ENCODE measurements at places on chromosomes 16 and 17.

DNA sequence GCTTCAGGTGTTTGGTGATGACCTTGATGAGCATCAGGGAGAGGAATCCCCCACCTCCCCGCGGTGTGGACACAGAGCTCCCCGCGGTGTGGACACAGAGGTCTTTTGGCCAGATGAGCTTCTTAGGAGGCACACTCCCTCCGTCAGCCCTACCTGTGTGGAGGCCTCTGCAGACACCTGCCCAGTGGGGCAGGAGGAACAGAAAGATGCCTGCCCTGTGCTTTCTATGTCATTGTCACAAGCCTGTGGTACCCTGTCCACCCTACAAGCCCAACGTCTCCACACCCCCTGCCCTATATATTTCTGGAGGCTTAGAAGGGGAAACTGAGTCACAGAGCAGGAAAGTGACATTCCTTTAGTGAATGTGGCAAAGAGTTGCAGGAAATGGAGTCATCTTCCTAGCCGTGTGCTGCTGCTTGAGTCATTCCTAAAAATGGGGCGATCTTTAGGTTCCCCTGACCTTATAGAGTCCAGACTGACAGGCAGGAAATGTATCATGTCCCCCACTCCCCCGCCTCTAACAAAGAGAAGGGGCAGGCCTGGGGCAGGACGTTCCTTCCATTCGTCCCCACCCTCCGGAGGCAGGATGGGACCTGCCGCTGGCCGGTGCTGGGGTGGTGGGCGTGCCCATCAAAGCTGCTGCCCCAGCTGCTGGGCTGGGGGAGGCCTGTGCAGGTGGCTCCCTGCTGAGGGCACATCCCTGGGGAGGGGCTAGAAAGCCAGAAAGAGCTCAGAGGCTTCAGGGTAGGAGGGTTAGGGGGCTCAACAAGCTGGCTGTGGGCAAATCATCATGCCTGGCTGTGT, 1.0 kb upstream of the C16orf74 start:
- DNase-seq = no peak

GRCh38 chr17:77140878-77141767, at the start of gene SEC14L1:
Gene SEC14L1 (plus strand): TSS chr17:77140969. CDS start chr17:77143597, 2,628 bp downstream.
- peak; percentile 68 for DNase-seq

GRCh38 chr16:4847774-4848587, 700 bp downstream of the UBN1 start:
- peak; percentile 67 for DNase-seq

GRCh38 chr17:77508047-77508715, 367.4 kb downstream of the SEC14L1 start:
- DNase-seq = no peak

DNA sequence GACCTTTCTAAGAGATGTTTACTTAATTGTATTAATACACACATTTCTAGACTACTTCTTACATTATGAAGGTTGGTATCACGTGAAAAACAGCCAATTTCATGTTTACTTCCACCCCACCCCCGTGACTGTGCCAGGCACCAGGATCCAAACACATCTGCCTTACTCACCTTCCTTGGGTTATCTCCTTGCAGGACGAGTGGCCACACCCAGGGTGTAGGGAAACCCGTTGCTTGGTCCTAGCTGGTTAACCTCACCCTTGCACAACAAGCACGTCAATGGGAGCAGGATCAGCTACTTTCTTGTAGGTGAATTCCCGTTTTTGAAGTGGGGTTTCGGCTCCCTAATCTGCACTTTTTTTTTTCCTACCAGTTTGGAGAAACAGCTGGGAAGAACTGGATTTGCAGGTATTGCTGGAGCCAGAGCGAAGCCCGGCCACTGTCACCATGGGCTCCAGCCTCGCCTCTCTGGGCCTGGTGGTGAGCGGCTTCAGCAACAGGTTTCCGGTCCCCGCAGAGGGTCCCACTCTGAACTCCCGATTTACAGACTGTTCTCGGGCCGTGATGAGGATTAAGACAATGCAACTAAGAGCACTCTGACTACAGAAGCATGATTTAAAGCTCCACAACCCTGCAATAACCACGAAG, 2.1 kb upstream of the UBB start:
- no peak for DNase-seq

DNA sequence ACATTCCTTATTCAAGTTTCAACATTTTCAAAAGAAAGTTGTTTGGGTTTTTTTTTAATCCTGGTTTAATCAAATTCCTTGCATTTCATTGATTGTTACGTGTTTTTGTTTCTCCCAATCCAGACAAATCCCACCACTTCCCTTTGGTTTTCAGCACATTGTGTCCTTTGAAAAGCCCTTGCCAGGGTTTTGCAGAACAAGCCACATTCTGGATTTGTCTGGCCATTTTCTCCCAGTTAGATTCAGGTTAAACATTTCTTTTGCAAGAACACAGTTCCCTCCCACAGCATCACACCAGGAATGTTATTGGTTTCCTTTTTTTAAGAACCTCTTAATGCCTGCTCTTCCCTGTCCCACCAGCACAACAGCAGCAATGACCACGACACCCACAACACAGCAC, 278.0 kb upstream of the SALL1 start:
- DNase-seq = no peak

DNA sequence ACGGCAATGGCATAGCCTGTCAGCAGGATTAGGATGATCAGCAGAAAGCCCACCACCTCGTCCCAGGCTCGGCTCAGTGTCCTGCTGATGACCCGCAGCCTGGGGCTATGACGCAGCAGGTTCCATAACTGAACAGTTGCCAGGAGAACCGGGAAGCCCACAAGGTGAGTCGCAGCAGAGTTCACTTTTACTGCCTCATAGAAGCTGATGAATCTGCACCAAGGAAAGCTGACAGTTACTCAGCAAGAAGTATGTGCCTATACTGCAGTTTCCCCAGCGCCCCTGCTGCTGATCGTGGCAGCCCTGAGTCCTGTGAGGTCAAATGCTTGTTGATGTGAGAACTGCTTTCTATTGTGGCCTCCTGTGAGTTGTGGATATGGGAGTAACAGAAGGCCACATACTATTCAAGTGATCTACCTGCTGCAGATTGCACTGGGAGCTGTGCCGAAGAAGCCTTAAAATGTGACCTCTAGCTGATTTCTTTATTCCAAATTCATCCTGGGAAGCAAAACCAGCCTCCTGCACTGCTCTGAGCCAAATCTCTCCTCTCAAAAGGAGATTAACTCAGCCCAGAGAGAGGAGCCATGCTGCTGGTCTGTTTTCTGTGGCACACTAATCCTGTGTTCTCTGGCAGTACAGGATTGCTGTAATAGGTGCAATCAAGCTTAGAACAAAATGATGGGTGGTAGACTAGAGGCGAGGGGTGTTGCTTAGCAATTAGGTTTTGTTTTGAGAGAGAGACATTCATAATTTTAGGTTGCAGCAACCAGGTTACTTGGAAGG, 38.8 kb downstream of the IST1 start:
- DNase-seq = no peak

GRCh38 chr16:5196204-5196603, 98.6 kb upstream of the EEF2KMT start:
- no peak for DNase-seq

All from left cardiac atrium (tissue), 4 donors.